ENCODE measurements at places on chromosomes 2 and 18.

DNA sequence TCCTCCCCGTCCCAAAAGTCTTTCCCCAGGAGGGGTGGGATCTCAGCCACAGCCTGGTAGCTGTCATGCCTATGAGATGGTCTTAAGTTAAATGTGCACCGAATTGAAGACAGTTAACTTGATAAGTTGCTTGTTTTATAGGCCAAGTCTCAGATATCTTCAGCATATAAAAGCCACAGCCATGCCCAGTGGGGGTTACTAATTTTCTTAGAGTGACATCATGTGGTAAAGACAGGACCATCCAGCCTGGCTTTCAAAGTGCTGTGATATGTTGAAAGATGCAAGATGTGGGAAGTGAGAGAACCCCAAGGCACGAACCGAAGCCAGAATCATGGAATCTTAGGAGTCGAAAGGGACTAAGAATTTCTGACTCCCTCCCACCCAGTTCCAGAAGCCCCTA lies 42.1 kb upstream of the FAM124B start:
- no peak for DNase-seq

DNA sequence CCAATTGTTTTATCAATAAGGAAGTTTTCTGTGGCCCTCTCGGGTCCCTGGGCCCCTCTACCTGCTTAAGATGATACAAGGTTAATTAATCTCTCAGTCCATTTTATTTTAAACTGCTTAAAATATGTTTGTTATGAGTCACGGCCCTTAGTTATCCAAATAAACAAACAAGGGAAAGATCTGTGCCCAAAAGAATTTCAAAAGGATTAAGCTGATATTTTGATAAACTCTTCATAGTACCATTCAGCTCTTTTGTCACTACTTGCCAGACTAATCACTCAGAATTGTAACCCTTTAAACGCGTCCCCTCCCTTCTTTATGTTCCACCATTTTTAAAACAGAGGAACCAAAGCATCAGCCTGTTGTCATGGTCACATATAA lies 144.7 kb upstream of the STK17B start:
- DNase-seq: no peak

DNA sequence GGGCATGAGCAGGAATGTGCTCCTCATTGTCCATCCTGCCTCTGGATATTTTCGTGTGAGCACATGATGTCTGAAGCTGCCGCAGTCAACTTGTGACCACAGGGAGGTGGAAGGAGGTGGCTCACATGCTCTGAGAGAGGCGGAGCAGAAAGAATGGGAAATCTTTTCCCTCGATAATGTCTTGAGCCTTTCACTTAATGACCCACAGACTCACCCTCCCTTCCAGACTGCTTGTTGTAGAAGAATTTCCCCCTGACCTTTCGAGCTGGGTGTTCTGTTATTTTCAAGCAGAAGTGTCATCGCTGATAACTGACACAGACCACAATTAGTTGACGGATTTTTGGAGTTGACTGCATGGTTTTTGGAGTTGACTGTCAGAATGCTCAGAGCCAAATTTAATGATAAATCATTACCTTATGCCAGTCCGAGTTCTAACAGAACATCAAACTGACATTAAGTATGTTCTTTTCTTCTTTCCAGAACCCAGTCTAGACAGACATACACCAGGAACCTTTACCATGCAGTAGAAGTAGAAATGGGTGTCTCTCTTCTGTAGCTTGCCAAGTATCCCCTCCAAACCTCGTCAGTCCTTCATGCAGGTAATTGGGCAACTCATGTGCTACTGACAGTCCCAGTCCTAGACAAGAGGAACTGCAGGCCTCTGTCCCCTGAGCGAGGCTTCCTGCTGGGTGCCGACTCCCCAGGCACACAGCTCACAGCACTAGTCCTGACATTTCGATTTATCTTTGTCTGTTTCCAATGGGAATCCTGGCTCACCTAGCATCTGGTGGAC lies 29.4 kb upstream of the RTTN start:
- no peak for DNase-seq

- DNase-seq: no peak
These were observed 12.9 kb downstream of the ADCY3 start for GRCh38 chr2:24907116-24907515.

Data from ureter (tissue), 1 donor.